ENCODE measurements at places on chromosomes 4 and X. TPM values are rescaled to one million over a fixed set of nuclear protein-coding genes. Genes with fewer than 3 reads are reported as not detected.

- peak; percentile 81 for DNase-seq
Observed at GRCh38 chrX:20252381-20253231, 14.1 kb downstream of the RPS6KA3 start.

DNA sequence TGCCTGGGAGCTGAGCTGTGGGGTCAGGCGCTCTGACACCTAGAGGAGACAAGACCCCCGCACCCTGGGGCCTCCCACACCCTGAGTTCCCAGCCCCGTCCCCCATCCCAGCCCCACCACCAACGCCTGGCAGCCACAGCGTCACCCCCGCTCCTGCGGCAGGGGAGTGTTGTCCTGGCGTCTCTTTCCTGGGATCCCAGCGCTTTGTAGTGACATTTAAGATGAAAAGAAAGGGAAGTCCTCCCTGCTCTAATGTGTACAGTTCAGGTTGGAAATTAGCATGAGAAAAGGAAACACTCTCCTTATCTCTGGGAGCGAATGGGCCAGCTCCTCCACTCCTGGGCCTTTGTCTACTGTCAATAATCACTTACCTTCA, 112.1 kb downstream of the FAM53A start:
- DNase-seq: no peak

DNA sequence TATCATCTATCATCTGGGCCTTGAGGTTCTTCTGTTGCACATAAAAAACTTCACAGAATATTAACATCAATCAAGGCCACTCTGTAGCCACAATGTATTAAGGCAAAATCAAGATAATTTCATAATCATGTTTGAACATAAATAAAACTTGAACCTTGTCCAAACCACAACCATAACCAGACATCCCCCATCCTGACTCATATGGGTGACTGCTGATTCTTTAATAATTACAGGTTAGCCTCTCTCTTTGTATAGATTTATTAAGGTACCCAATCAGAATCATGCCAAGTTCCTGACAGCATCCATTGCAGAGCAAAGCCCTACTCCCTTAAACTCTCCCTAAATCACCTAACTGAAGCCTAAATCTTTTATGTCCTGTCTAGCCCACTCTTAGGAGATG, 16.7 kb upstream of the AREG start:
- DNase-seq: no peak

Gene HELQ
- 12.2 TPM for total RNA-seq

Gene MAGEA10
- not detected for total RNA-seq
